ENCODE measurements at places on chromosomes 2 and 18. TPM values are rescaled to one million over a fixed set of nuclear protein-coding genes. Genes with fewer than 3 reads are reported as not detected.

The ZNF892 gene
- total RNA-seq: 2.9 TPM

The APCDD1 gene
- not detected for total RNA-seq

The CBLN2 gene
- total RNA-seq: not detected

The POTEC gene
- total RNA-seq: not detected

The PTPN2 gene
- 65.2 TPM for total RNA-seq

The STARD6 gene
- not detected for total RNA-seq

The SCN2A gene
- total RNA-seq: not detected

The GKN1 gene
- total RNA-seq: not detected

The SRD5A2 gene
- not detected for total RNA-seq

The ANKRD53 gene
- total RNA-seq: not detected

The SERPINB5 gene
- not detected for total RNA-seq

The ACAA2 gene
- 29.3 TPM for total RNA-seq

The OTOS gene
- total RNA-seq: not detected

The CFC1 gene
- total RNA-seq: 0.18 TPM

The RGPD4 gene
- 0.24 TPM for total RNA-seq

The ITPRIPL1 gene
- total RNA-seq: 39.5 TPM

The ASXL3 gene
- total RNA-seq: not detected

The FBXO15 gene
- total RNA-seq: 1.2 TPM

The DES gene
- 0.61 TPM for total RNA-seq

The LDLRAD4 gene
- 17.5 TPM for total RNA-seq

The MROH2A gene
- not detected for total RNA-seq

The UGT1A10 gene
- total RNA-seq: not detected

The TUBB8B gene
- not detected for total RNA-seq

The REG1B gene
- 1.7 TPM for total RNA-seq

The IGFBP5 gene
- total RNA-seq: 2.4 TPM

The ABCG8 gene
- total RNA-seq: not detected

The TAF4B gene
- 27.2 TPM for total RNA-seq

The CCDC148 gene
- 0.14 TPM for total RNA-seq

The UGT1A3 gene
- total RNA-seq: not detected

The TANC1 gene
- 0.40 TPM for total RNA-seq

The DDX1 gene
- total RNA-seq: 128 TPM

The UPP2 gene
- not detected for total RNA-seq

The TCF23 gene
- not detected for total RNA-seq

The COLEC11 gene
- not detected for total RNA-seq

The RPRM gene
- 0.15 TPM for total RNA-seq

The CSRNP3 gene
- not detected for total RNA-seq

The CNGA3 gene
- total RNA-seq: not detected

The MYO1B gene
- total RNA-seq: 11.0 TPM

The PLEKHH2 gene
- 0.33 TPM for total RNA-seq

The ANKRD36B gene
- 13.7 TPM for total RNA-seq

The SPC25 gene
- total RNA-seq: 3.7 TPM

The SOWAHC gene
- 0.38 TPM for total RNA-seq

The MSTN gene
- not detected for total RNA-seq

The ZEB2 gene
- total RNA-seq: 35.9 TPM

The MRO gene
- not detected for total RNA-seq

The RNF144A gene
- total RNA-seq: 13.7 TPM
